ENCODE measurements at places on chromosomes 1 and 21.

- no peak for DNase-seq
These were observed 321.7 kb upstream of the USP25 start for GRCh38 chr21:15408089-15408488.

DNA sequence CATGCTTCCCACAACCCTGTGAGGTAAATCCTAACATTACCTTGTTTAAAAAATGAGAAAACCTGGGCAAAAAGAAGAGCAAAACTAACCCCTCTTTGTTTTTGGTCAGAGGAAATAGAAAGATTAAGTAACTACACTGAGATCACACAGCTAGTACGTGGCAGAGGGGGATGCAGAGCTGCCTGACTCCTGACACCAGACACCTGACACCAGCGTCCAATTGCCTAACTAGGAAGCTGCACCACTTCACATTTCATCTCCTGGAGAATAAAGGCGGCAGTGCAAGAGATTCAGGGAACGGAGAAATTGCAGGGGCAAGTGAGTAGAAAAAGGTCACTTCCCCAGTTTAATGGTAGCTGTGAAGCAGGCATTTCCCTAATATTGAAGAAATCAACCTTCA lies 229.3 kb upstream of the PTBP2 start:
- DNase-seq: no peak

DNA sequence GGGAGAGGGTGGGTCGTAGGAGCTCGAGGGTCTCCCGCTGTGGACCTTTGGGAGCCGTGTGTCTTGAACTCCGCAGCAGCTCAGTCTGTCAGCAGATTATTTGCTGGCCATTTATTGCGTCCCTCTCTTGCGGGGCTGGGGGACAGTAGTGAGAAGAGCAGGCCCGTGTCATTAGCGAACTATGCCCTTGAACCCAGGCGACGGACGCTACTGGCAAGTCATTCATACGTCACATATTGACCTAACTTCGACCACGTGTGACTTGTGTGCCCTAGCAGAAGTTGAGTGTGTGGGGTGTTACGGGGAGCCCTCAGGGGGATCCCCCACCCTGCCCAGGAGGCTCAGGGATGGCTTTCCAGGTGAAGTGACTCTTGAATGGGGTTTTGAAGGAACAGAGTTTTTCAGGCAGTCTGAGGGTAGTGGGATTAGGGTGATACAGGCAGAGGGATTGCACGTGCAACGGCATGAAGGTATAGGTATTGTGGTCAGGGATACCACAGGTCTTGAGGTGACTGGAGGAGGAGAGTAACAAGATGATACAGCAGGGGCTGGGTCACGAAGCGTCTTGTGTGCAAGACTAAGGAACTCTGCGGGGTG lies 13.0 kb downstream of the RCC1 start:
- DNase-seq: peak; percentile 35

- DNase-seq: no peak
These were observed 33.6 kb upstream of the ADARB1 start for GRCh38 chr21:45040739-45041138.

DNA sequence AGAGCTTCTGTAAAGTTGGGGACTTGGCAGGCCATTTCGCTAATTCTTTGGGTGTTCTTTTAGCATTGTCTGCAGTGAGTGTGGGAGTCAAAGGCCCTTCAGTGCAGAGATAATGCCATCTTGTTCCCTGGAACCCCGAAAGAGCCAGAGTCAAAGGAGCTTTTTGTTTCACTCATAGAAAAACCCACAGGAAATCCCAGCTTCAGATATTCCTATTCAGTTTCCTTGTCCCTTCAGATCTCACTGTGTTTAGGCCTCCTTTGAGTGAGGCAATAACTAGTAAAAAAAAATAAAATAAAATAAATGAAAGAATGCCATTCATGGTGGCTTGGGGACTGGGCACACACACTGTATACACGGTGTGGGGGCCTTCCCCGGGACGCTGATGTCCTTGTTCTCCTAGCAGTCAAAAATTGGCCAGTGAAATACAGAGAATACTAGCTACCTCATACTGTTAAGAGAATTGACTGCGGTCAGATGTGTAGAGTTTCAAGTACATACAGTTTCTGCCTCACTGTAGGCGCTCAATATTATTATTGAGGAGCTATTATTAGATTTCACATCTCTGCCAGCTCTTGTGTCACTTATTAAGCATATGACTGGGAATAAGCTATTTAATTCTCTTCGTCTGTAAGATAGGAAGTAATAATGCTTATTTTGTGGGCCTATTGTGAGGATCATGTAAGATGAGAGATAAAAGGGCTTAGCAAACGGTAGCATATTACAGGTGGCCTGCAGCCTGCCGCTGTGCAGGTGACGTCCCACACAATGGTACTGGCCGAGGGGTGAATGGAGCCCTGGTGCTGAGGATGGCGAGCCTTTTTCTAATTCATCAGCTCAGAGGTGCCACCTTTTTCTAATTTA lies 16.7 kb downstream of the DISC1 start:
- no peak for DNase-seq

DNA sequence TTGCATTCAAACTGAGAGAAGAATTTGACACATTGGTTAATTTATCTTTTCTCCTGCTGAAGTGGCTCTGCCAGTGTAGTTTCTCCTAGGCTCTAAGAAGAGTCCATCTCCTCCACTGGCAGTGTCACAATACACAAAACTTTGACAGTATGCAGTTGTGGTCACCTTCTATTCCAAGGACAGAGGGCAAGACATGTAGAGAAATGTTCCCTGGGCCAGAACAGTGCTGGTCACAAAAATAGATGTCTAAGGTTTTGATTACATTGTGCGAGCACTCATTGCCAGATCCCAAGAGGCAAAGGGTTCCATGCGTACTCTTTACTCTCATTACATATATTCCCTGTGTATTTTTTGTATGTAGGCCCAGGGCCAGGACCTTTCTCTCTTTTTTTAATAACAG lies 148.1 kb upstream of the UBE2U start:
- no peak for DNase-seq

DNA sequence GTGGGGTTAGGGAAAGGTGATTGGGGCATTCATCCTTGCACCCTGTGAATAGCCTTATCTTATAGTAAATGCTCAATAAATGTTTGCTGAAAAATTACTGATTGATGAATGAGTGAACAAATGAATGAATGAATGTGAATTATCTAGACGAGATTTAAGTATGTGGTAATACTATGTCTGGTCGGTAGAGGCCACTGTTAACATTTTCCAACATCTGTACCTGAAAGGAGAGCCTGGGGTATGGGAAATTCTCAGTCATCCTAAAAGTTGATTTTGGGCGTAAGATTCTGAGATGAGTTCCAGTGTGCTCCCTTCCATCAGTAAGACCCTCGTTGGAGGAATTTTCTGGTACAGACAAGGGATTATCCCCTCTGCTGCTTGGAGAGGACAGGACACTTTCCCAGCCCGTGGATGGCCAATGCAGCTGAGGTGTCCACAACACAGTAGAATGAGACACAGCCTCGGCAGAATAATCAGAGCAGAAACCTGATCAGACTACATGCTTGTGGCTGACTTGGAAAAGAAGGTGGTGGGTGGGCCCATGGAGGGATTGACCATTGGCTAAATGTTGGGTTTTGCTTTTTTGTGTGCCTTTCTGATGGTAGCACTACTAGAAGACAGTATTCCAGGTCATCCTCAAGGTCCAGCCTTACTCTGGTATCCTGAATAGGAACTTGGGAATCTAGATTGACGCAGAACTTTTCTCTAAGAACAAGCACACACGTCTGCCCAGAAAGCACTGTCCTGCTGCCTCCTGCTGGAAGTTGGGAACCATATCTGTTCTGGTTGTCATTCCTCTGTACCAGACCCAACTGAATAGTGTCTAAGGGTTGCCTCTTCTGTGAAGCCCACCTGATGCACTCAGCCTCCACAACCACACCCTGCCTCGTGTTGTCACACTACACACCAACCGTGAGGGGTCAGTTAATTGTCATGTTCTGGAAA lies 262.0 kb downstream of the TNR start:
- peak; percentile 14 for DNase-seq

DNA sequence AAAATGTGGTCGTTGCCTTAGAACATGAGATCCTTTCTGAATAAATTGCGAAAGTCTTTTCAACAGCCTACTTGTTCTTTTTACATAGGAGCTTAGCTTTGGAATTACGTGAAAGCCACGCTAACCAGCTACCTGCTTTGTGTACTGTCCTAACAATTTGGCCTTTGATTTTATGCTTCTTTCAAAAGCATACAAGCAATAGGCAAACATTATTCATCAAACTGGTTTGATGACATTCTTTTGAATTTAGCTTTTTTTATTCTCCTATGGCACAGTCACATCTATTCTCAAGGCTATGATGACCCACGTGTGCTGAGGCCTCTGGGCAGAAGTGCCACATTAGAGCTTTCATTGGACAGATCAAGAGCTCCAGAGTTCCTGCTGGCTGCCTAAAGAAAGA lies 178.0 kb upstream of the DPT start:
- DNase-seq: no peak

GRCh38 chr1:91891969-91892368 lies 6.0 kb upstream of the TGFBR3 start:
- peak; percentile 62 for DNase-seq

Measured in EH (cell line).